Progenitor cell of endocrine pancreas (in vitro differentiated cells): ENCODE measurements at places on chromosomes 16 and 17.

GRCh38 chr17:15194859-15195277, 70.3 kb downstream of the PMP22 start:
- DNase-seq, result no peak

GRCh38 chr16:65280845-65281512, 159.1 kb upstream of the CDH11 start:
- DNase-seq, result no peak

- DNase-seq, result no peak
Observed at GRCh38 chr17:67290244-67290643, 45.2 kb upstream of the HELZ start.

DNA sequence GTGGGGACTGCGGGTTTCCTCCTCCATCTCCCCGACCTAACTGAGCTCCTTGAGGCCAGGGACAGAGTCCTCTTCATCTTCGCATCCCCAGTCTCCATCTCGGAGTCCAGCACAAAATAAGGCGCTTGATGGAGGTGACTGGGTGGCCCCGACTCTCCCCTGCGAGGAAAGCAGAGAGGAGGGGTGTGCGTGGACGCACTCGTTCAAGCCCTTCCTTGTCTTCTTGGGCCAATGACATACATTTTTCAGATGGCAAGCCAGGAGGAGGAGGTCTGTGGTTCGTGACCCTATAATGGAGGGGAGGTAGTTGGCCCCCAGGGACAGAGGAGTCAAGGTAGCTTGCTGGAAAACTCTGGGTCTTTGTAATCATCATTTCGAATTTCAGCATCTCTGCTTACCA, 17.2 kb downstream of the CRISPLD2 start:
- DNase-seq, result no peak

DNA sequence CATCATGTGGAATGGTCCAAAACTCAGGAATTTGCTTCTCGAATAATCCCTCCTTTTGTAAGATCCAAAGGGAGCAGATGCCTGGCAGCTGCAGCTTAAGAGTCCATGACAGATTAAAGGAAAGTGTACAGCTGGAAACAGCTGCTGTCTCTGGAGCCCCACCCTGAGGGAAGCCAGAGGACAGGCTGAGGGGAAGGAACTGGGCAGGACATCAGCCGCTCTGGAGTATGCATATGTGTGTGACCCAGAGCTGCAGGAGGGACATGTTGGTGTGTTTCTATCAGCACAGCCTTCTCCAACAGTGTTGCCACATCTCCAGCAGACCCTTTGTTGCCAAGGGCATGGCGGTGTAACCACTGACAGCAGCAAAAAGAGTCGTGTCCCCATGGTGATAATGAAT, 46.2 kb downstream of the CYB561 start:
- no peak for DNase-seq

DNA sequence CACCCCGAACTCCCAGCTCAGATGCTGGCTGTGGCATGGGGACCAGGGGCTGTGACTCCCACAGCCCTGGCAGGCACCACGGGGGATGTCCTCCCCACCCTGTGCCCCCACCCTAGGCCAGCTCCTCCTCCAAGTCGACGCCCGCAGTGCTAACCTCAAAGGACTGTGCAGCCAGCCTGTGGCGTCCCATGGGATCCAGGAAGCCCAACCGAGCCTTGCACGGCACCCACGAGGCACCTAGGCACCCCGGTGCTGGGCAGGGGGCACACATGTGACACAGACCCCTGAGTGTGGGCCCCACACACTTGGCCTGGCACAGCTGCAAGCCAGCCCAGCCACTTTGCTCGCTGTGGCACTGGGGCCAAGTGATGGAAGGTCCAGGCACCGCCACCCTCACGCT, 3.9 kb downstream of the GCGR start:
- no peak for DNase-seq

GRCh38 chr16:9048302-9048700, 43.1 kb upstream of the HAPSTR1 start:
- no peak for DNase-seq

DNA sequence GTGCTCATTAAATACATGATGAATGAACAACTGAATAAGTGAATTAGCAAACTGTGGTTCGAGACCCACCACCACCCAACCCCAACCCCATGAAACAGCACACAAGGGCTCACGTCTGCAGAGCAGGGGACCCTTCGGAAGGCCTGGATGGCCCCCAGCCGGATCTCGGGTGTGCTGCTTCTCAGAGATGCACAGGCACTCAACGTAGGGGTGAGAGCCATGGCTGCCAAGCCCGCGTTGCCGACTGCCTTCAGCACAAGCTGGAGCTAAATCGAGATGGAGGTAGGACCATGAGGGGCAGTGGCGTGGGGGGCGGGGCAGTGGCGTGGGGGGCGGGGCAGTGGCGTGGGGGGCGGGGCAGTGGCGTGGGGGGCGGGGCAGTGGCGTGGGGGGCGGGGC, 93.2 kb downstream of the LITAF start:
- DNase-seq, result no peak

DNA sequence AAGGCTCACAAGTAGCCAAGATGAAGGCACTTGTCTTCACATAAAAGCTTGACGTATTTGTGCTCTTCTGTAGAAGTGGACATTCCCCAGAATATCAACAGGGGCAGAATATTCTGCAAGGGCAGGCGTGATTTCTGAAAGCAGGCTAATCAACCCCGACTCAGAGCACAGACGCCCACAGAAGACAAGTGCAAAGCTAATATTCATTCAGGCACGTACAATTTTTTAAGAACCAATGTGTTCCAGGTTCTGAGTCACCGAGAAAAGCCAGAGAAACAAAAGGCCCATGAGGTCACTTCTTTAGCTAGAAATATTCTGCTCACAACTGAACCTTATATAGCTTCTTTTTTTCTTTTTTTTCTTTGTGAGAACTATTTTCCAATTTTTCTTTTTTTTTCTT, 121.6 kb downstream of the DNAH9 start:
- DNase-seq, result no peak

DNA sequence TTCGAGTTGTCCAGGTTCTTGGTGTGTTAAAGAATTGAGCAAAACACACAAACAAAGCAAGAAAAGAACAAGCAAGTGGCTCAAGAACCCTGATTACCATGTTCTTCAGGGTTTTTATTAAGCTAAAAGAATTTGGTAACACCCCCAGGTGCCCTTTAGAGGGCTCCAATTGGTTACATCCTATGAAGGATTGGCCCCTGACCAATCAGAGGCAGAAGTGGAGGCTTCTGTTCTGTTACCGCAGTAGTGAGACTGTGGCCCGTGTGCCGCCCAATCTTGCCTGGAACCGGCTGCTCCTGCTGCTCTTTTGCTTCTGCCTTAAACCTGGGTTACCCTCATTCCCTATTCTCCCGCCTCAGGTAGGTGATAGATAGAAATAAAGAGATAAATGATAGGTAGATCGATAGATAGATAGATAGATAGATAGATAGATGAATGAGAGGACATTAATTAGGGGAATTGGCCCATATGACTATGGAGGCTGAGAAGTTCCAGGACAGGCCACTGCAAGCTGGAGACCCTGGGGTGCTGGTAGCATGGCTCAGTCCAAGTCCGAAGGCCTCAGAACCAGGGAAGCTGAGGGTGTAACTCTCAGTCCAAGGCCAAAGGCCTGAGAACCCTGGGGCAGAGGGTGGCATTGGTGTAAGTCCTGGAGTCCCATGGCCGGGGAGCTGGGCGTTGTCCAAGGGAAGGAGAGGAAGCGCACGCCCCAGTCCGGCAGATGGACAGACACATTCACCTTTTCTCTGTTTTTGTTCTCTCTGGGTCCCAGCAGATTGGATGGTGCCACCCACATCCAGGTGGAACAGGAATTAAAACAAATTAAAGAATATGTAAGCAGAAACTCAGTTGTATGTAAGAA, 3.5 kb upstream of the CA5A start:
- no peak for DNase-seq

- DNase-seq, result no peak
Observed at GRCh38 chr16:84391151-84392030, 23.1 kb downstream of the ATP2C2 start.

DNA sequence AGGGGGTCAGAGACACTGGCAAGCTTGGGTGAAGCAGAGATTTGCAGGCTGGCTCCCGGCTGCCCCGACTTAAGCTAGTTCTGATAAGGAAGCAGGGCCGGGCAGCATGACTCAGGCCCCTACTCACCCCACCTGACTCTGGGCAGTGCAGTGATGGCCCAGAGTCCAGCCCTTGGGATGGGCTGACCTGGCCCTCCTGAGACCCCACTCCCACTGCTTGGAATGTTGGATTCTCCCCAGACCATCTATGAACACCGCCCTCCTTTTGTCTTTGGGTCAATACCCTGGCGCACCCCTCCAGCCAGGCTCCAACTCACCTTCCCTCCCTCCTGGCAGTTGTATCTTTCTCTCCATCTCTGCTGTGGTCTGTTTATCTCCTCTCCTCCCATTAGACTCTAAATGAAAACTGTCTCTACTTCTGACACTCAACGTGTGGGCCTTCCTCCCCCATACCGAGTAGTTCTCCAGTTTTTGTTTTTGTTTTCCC, 21.0 kb downstream of the LGALS3BP start:
- DNase-seq, result no peak

DNA sequence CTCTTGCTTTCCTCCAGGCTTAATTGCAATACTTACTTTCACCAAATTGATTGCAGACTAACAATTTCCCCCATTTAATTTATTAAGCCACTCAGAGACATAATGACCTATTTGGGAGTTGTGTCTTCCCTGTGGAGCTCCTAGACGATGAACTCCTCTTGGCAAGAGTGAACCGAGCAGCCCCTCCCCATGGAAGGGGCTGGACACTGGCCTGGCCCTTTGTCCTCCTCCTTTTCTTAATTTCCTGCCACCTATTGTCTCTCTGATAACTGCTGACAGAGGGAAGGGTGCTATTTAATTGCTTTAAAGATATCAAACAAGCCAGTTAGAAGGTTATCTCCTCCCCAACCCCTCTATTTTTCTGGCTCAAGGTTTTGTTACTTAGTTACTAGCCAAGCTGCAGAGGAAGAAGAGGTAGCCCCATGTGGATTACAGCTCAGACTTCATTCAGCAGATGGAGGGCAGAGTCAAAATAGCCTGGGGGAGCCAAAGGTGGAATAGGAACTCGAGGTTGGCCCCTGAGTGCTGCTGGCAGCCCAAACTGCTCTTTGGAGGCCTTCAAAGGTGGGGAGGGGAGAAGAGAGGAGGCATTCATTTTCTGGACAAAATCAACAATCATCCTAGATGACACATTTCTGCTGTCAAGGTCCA, 3.7 kb upstream of the SSTR2 start:
- no peak for DNase-seq

DNA sequence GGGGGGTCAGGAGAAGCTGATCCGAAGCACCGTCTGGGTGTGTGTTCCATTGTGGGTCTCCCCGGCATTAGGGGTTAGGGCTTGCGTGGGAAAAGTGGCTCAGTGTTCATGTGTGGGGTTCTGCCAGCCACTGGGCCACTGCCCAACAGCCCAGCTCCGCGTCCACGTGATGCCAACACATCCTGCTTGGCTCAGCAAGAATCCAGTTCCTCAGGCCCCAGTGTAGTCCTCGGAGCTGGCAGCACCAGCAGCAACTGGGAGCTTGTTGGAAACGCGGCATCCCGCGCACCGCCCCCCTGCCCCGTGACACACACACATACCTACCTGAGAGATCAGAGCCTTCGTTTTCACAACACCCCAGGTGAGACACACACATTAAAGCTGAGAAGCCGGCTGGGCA, 18.9 kb downstream of the LGALS9 start:
- DNase-seq, result no peak

- no peak for DNase-seq
Observed at GRCh38 chr16:29673501-29673900, 5.5 kb upstream of the QPRT start.

DNA sequence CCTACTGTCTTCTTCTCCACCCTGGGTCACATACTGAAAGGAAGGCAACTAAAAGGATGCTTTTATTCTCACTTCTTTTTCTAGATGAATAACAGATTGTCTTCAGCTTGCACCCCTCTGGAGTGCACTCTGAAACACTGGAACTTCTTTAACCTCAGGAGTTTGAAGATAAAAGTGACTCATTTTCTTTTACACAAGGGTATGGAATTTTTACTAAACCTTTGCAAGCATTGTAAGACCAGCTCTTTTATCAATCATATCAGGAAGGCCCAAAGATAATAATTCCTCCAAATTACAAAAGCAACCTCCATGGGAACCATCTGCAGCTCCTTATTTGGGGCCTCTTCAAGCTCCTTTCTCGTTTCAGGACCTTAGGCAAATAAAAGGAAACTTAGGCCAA, 193.5 kb upstream of the KIF2B start:
- no peak for DNase-seq

DNA sequence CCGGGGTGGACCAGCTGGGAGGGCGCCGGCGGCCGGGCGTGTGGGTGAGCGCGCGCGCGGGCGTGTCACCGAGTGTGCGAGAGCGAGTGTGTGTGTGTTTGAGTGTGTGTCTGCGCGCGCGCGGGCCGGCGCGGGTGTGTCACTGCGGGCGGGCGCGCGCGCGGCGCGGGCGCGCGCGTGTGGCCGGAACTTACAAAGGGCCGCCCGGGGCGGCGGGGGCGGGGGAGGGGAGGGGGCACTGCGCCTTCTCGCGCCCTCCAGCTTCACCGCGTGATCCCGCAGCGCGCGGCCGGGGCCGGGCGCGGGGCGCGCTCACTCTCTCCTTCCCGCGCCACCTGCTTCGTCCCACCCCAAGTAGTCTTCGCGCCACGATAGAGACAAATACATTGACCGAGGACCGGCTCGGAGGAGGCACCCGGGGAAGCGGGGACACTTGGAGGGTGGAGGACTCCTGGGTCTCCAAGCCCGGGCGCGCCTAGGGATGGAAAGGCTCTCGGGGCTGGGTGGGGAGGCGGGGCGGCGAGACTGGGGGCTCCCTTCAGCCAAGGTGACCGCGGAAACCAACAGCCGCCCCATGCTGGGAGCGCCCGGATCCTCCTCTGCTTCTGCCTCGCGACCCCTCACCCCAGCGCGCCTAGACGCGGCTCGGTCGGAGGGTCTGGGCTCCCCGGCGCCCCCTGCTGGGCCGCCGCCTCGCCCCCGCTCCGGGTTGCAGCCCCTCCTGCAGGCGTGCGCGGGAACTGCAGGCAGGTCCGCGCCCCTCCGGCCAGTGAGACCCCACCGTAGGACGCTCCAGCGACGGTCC, at the start of gene SRCIN1:
TSS of gene SRCIN1 (minus strand) at position 112 of the 805 bp plus-strand sequence. CDS start 247 bp downstream, outside the sequence.
- peak; percentile 67 for DNase-seq

DNA sequence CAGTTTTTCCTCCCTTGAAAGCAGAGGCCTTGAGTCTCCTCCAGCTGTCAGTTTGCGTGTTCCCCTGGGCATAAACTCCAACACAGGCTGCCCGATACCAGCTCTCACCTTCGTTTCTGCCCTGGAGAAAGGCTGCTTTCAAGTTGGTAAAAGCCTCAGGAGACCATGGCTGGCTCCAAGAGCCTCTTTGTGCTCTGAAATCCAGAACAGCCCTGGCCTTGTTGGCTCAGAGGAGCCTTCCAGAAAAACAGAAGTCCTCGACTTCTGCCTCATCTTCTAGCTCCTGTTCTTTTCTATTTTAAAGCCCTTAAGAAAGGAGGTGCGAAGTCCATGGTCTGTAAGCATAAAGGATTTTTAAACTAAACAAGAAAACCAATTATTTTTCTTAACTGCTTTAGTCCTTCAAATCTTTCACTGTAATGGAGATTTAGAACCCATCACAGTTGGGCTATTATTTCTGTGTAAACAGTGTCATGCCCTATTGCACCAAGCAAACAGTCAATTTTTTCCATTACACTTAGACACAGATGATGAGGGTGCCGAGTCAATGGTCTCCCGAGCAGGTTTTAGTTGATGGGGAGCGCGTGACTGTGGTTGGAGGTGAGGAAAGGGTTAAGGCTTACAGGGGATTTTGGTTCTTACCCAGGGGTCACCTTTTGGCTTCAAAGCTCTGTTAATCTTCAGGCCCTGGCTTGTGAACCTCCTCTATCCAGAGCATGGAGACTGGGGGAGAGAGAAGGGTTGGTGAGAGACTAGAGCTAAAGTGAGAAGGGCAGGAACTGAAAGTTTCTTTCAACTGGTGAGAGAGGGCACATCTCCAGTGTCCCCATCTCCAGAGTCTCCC, 212.8 kb downstream of the MSI2 start:
- no peak for DNase-seq

- no peak for DNase-seq
Observed at GRCh38 chr17:49229805-49230600, 584 bp downstream of the PHOSPHO1 start.
